Esophagus squamous epithelium (tissue), 5 donors: ENCODE measurements at places on chromosomes 13 and 19.

- no peak for DNase-seq
These were observed 6.0 kb downstream of the TEKTIP1 start for GRCh38 chr19:3544742-3545668.

- DNase-seq: no peak
These were observed 5.4 kb upstream of the CBY2 start for GRCh38 chr13:45696610-45697226.

GRCh38 chr13:45367358-45367757 is 26.4 kb upstream of the TPT1 start:
- peak; percentile 47 for DNase-seq

DNA sequence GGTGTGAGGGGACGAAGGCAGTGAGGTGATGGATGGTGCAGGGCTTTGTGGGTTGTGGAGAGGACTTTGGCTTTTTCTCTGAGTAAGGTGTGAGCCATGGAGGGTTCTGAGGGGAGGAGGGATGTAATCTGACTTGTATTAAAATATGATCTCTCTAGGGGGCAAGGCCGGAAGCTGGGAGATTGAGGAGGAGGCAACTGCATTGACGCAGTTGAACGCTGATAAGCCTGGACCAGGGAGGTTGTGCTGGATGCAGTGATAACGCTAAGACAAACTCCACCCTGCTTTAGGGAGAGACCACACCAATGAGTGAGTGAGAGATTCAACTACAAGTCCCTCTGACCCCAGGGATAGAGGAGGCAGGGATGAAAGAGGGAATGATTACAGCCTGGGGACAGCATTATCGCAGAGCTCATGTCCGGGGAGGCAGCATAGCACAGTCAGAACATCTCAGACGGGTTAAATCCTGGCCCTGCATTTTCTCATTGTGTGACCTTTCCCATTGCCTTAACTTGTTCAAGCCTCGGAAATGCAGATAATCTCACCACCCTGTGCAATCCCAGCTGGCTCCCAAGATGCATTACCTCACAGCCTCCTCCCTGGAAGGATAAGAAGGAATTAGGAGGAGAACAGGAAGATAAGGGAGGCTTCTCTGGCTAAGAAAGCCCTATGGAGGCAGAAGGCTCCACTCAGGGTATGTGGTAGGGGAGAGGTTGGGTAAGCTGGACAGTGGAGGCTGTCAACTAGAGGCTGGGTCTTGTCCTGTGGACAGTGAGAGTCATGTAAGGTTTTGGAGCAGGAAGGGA is 124.2 kb downstream of the CACNA1A start:
- no peak for DNase-seq

DNA sequence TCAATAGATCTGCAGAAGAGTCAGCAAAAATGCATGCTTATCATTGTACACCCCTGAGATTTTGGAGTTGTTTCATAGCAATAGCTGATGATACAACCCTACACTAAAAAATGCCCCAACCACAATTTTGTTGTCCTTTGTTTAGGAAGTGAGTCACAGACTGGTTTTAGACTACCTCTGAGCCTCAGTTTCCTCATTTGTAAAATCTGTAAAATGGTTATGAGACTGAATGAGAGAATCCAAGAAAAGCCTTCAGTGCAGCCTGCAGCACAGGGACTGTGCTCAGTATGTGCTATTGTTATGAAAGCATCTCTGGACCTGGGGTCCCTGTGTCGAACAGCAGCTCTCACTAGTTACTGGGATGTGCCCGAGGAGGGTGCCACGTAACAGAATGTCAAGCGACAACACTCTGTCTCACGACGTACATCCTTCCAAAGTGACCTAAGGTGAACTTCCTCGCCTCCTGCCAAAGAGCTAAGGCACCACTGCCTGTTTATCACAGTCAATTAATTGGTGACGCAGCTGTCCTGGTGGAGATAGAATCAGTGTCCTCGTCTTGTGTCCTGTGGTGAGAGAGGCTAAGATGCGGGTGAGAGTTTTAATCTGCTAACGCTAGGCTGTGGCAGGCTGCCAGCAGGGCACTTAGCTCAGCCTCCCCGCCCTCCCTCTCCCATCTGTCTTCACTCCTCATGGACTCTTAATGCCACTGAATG is 18.1 kb downstream of the DHRS12 start:
- no peak for DNase-seq

- DNase-seq: no peak
These were observed 93.4 kb downstream of the KCTD12 start for GRCh38 chr13:76792731-76793347.

DNA sequence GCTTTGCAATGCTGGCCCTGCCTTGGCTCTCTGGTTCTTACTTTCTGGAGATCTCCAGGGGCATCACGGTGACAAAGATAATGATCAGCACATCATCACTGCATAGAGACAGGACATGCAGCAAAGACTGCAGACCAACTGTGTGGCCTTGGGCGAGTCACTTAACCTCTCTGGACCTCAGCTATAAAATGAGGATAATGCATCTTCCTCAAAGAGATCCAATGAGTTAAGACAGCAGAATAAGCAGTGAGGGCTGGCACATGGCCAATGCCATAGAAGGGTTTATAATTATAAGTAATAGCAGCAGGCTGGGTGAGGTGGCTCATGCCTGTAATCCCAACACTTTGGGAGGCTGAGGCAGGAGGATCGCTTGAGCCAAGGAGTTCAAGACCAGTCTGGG is 2.4 kb downstream of the MAG start:
- no peak for DNase-seq

- no peak for DNase-seq
These were observed 113.4 kb upstream of the UQCRFS1 start for GRCh38 chr19:29326351-29326750.

GRCh38 chr13:61777271-61777670 is 361.6 kb upstream of the PCDH20 start:
- DNase-seq: no peak

- DNase-seq: no peak
These were observed 5.3 kb upstream of the CLEC4G start for GRCh38 chr19:7737215-7737614.

DNA sequence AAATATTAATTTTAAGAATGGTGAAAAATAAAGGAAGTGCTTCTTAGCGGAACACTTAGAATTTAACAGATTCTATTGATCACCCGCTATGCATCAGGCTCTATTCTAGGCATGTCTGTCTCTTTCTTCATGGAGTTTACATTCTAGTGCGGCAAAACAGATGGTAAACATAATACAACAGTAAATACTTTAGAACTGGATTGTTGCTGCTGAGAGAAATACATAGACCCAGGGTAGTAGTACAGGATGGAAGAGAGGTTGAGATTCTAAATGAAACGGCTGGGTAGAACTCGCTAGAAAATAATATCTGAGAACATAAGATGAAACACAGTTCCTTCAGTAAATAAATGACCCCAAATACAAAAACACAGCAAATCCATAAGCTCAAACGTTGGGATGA is 498.7 kb downstream of the MYO16 start:
- no peak for DNase-seq

- no peak for DNase-seq
These were observed 26.9 kb upstream of the CPB2 start for GRCh38 chr13:46131705-46132104.

- no peak for DNase-seq
These were observed 153.8 kb upstream of the SERP2 start for GRCh38 chr13:44219577-44220548.

DNA sequence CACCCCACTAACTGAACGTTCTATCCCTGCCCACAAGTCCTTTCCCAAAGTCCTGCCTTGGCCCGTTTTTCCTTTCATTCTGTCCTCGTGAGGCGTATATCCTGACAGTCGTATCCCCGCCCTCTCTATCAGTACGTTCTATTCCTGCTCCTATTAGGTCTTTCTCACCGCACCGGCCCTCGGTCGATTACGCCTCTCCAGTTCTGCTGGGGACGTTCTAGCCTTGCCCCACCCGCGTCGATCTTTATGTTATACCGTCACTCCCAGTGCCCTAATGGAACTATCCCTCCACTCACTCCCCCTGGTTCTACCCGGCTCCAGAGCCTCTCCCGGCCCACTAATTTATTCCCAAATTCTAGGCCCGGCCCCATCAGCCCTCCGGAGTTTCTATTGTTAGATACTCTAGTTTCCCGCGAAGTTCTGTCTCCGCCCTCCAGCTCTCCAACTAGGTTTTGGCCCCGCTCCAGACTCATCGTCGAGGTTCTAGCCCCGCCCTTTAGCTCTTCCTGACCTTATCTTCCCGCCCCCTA is 2.0 kb downstream of the PLAUR start:
- no peak for DNase-seq

DNA sequence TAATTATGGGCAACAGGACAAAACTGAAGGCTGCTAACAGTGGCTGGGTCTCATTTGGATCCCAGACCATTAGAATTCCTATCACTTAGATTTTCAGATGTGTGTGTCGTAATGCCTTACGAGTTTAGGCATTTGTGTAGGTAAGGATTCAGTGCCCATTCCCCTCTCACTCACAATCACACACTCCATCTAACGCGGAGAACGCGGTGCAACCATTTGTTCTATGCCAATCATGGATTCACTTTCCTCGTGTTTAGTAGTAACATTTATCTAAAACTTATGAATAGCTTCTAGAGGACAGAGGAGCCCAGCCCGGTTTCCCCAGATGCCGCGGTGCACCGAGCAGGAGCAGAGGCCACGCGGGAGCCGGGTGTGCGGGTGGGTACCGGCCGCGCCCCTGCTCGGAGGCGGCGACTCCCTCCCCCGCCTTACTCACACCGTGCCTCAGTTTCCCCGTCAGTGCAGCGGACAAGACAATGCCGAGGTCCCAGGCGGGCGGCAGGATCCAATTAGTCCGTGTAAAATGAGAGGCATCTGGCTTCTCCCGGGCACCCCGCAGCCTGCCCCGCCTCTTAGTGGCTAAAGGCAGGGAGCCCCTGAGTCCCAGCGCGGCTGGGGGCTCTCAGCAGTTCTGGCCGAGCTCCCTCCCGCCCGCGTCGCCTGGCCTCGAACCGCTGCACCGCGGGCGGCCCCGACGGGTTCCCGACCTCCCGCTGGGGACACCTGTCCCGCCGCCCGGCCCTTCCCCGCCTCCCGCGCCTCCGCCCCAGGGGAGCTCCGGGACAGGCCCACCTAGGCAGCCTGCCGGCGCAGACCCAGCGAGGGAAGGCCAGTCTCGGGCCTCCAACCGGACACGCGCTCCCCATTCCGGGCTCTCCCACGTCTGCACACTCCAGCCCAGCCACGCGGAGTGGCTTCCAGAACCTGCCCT is 5.9 kb upstream of the C1QTNF9B start:
- DNase-seq: no peak

- DNase-seq: no peak
These were observed 29.6 kb upstream of the TSC22D1 start for GRCh38 chr13:44605721-44606120.

GRCh38 chr19:48619692-48620585 is 633 bp downstream of the SPHK2 start:
- no peak for DNase-seq

DNA sequence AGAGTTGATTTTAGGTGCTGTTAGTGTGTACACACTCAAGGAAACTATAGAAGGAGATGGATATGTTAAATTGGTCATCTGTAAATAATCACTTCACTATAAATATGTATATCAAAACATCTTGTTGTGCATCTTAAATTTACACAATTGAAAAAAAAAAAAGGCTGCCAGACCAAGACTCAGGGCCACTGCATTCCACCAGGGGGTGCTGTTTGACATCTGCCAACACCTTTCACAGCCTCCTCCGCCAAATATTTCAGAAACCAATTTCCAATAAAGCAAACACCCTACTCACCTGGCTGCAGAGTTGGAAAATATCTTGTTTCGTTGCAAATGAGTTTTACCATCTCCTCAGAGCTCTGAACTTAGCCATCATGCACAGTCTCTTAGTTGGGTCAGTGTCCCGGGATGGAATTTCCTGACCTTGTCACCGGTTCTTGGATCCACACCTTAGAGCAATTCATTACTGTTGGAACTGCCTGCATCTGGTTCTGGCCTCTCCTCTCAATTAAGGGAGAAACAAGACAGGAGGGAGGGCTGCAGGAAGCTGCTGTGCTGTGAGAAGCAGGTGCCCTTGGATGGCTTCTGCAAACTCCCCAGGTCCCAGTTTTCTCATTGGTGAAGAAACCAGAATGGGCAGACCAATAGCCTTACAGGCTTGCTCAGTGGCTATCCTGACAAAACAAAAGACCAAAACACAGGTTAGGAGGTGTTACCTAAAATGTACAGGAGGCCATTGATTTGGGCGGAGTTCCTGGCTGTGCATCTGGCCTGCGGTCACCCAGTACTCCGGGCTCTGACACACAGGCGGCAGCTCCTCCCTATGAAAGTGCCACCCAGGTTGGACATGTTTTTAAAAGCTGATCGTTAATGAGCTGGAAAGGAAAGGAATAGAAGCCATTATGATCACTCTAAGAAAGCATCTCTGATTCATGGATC is 746.6 kb downstream of the UQCRFS1 start:
- DNase-seq: no peak

DNA sequence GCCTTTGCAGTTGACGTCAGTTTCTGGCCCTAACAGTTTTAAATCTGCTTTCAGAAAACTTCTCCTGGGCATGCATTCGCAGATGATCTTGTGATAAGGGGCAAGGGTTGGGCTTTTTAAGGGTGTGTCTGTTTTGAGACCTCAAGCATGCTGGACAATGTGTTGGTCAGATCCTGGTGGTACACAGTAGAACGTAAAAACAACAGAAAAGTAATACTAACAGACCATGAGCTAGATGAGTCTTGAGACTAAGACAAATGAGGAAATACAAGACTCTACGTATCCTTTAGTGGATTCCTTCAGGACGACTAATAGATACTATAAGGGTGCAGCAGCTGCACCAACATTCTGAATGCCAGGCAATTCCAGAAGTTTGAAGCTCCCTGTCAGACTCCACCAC is 237.6 kb downstream of the DNAJC15 start:
- DNase-seq: no peak

GRCh38 chr19:55376241-55376933 is at the start of gene TMEM190:
Gene TMEM190 (plus strand): TSS chr19:55376826. CDS start chr19:55376854, 28 bp downstream.
- no peak for DNase-seq

DNA sequence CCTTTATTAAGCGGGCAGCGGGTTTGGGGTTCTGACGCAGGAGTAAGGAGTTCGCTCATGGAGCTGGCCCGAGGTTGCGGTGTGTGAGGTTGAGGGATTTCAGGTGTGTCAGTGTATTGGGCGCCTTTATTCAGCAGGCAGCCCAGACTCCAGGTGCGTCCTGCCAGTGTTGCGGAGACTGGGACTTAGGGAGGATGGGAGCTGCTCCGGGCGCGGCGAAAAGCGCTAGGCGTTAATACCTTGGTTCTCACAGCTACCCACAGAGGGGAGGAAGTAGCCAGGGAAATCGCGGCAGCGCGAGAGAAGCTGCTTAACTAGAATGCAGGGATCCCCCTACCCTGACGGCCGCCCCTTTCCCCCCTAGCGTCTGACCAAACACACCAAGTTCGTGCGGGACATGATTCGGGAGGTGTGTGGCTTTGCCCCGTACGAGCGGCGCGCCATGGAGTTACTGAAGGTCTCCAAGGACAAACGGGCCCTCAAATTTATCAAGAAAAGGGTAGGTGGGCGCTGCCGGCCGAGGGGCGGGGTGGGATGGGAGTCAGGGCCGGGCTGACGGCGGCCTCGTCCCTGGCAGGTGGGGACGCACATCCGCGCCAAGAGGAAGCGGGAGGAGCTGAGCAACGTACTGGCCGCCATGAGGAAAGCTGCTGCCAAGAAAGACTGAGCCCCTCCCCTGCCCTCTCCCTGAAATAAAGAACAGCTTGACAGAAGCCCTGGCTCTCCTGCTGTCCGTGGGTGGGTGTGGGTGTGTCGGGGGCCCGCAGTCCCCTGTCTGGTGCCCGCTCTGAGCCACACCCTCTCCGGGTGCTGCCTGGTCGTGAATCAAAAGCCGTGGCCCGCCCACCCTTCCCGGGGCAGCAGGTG is 1.1 kb downstream of the RPL36 start:
- no peak for DNase-seq

GRCh38 chr19:14433554-14434501 is 722 bp downstream of the PKN1 start:
- DNase-seq: no peak
